ENCODE measurements at places on chromosomes 7 and 10.
A peak's percentile ranks its signal among the peaks of the same experiment; 100 is the strongest.

- DNase-seq: no peak
These were observed 572 bp downstream of the AGK start for GRCh38 chr7:141551782-141552181.

DNA sequence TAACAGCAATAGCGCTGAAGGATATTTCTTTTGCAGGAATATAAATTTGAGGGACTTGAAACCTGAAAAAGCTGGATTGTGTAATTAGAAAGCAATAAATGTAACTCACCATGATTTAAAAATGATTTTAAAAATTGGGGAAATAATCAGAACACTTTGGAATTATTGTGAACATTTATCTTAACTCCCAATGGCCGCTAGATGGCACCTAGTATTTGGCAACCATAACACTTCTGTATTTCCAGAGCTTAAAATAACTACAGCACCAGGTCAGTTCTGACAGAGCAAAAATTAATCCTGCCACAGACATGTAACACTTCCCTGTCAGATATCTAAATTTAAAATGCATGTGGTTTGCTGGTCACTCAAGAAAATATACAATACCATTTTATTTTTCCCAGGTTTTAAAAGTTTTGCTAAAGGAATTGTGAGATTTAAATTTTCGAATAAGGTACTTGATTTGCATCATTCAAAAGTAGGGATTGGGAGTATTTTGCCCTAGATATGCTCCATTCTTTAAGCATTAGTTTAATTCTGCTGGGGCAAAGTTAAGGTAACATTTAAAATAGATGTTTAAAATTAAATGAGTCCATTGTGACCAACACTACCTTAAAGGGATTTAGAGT, 144.5 kb downstream of the PPP1R3A start:
- peak; percentile 66 for DNase-seq

GRCh38 chr7:39043531-39043930, 65.8 kb downstream of the POU6F2 start:
- no peak for DNase-seq

DNA sequence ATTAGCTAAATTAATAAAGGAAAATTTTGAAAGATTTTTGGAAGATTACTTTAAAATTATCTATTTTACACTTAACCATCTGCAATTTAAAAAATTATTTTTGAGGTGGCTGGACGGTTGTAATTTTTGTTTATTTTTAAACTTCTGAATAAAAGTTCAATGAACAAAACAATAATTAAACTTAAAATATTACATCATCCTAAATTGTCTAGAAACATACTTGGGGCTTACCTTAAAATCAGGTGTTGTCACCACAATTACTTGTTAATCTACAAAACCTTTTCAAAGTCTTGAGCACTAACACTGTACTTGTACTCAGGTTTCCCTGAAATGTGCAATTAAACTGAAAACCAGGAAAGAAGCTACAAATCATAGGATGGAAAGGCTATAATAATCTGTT, 328.3 kb downstream of the NXPH1 start:
- DNase-seq: no peak

- DNase-seq: peak; percentile 50
These were observed 68.8 kb upstream of the GSDME start for GRCh38 chr7:24825931-24826661.

DNA sequence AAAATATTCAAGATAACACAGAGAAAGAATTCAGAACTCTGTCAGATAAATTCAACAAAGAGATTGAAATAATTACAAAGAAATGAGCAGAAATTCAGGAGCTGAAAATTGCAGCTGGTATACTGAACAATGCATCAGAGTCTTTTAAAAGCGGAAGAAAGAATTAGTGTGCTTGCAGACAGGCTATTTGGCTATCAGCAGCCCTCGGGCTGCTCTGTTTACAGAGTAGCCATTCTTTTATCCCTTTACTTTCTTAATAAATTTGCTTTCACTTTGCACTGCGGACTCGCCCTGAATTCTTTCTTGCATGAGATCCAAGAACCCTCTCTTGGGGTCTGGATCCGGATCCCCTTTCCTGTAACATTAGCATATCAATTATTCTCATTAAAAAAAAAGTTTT, 1040.0 kb downstream of the SORCS3 start:
- no peak for DNase-seq

DNA sequence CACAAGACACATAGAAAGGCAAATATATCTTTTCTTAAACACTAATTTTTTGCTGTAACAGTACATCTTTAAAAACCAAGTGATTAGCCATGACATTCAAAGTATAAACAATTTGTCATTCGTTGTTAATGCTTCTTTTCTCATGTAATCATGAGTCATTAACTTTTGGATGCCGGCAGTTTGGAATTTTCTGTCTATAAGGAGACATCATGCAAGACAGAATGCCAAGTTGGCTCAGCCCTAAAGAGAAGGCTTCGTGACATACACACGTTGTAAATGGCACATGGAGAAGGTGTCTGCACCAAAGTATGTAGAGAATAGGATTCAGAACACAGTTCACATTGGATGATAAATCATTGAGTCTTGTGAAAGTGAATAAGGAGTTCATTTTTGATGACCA, 35.9 kb downstream of the CCDC3 start:
- DNase-seq: no peak

- no peak for DNase-seq
These were observed 380.4 kb upstream of the SORCS1 start for GRCh38 chr10:107544706-107545520.

DNA sequence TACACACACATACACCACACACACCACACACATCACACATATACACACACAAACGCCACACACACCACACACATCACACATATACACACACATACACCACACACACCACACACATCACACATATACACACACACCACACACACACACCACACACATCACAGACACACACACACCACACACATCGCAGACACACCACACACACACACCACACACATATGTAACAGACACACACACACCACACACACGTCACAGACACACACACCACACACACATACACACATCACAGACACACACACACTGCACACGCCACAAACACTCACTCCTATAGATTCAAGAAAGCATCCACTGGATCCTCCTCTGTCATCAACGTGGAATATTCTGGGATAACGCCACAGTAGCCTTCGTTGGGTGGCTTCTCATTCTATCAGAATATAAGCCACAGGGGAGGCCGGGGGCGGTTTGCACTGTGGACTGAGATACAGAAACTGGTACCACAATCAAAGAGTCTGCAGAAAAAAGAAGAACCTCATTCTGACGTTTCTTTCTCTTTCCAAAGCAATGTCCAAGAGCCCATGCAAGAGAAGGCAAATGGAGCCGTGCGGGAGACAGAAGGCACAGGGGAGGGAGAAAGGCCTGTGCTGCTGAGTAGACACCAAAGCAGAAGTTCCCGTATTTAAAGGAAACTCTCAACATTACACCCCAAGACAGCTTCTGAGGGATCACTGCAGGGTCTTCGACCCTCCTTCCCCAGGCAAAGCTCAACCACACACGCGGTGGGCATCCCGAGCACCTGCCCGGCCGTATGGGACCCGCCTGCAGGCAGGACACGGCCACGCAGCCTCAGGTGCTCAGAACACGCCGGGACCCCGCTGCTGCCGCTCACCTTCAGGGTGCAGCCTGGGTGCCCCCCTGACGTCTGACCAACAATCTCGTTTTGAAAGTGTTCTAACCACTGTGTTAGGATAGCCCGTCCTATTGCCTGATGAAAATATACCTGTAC, 321.2 kb downstream of the DNAJB6 start:
- no peak for DNase-seq

GRCh38 chr7:111098011-111098925, 7.3 kb downstream of the LRRN3 start:
- peak; percentile 58 for DNase-seq

DNA sequence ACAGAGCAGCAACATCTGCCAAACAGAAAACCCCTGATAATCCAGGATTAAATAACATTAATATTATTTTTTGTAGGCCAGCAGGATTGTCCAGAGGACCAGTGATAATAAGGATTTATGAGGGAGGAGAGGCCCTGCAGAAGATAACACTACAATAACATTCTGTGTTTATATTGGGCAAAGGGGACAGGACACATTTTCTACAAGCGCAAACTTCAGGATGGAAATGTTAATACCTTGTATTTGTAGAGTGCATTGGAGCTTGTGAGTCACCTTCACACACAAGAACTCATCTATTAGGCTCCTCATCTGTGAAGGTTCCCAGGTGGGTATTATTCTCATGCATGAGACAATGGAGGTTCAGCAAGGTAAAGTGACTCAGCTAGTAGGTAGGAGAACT, 51.0 kb downstream of the BAMBI start:
- DNase-seq: no peak

- DNase-seq: no peak
These were observed 36.8 kb downstream of the TAS2R41 start for GRCh38 chr7:143514487-143514886.

- DNase-seq: no peak
These were observed 39.5 kb downstream of the AGK start for GRCh38 chr7:141590666-141591065.

DNA sequence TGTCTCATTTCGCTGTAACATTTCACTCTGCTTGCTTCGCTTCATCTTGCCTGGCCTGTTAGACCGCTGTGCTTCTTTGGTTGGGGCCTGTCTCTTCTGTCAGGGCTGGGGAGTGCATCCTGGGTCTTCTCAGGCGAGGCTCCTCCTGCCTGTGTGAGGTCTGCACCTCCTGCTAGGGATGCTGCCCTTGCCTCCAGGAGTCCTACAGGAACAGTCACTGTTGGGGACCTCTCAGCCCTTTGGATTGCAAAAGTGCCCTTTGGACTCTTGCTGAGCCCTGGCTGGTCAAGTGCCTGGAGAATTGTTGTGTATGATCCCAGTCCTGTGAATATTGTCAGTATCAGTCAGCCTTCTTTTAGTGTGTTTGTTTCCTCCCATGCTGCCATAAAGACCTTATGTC, 84.1 kb downstream of the MDFIC start:
- no peak for DNase-seq

DNA sequence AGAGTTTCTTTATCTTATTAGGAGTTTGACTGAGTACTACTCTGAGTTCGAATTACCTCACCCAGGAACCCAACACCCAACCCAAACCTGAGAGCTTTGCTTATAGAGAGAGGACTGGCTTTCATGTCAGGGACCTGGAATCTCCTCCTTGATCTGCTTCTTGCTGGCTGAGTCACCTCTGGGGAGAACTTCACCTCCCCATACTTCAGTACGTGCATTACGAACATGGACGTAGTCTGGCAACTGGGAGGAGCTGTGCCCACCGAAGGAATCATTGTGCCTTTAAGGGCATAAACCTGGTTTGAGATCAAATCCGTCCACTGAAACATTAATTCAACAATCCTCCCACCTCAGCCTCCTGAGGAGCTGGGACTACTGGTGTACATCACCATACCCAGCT, 12.2 kb upstream of the PSAP start:
- DNase-seq: peak; percentile 51

GRCh38 chr7:106679153-106679931, 18.4 kb upstream of the CCDC71L start:
- DNase-seq: peak; percentile 77

DNA sequence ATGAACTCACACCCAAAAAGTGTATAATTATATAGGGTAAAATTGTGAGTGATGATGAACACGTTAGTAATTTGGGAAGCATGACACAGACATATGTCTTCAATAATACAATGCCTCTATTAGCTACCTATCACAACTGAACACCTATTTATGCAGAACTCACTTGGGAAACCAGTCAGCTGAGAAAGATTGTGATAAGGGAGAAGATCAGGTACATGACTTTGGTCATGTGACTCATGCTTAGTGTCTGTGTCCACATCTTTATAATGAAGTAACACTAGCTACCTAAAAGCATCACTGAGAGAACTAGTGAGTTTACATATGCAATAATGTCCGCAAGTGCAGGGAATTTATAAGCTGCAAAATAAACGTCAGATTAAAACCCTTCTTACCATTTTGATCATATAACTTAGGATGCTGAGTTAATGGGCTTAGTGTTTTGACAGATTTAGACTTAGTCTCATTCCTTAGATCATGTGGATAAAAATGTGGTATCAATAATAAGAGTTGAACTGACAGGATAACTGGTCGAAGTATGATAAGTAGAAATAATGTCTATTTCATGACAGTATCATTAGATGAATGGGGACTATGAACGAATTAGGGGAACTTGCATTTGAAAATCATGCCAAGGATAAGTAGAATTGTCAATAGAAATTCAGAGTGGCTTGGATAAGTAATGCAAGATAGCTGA, 11.6 kb downstream of the VWDE start:
- no peak for DNase-seq

- DNase-seq: no peak
These were observed 10.2 kb downstream of the DNAJC12 start for GRCh38 chr10:67827811-67828210.

- no peak for DNase-seq
These were observed 1.4 kb downstream of the LRRC18 start for GRCh38 chr10:48938281-48938680.

- DNase-seq: no peak
These were observed 3.0 kb downstream of the NOD1 start for GRCh38 chr7:30475580-30475979.

GRCh38 chr7:134371536-134371935, 54.8 kb upstream of the SLC35B4 start:
- DNase-seq: no peak

DNA sequence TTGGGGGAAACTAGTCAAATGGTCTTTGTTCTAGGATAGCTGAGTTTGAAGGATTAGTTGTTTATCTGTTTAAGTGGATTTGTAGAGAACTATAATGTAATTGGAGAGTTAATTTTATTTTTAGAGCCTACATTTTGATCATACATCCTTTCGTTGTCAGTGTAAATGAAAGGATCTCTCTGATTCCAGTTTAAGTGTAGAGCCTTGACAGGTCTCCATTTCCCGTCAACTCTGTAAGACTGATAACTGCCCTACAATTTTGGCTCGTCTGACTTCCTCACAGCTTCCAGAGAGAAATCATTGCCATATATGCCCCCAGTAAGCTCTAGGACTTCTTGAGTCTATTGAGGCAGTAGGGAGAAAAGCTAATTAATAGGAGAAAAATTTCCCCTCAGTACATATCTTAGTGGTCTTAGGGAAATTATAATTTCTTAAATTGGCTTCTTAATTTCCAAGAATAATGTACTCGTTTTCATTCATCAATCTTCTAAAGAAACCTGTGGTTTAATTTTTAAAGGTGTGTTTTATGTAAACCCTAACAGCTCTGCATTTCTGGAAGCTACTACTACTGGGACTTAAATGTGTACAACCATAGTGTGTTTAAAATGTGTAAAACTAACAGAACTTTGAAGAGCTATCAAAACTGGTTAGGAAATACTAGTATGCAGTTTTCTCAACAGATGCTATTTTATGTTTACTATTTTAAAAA, 3.8 kb downstream of the KMT2E start:
- no peak for DNase-seq

- no peak for DNase-seq
These were observed 105.7 kb downstream of the PHTF2 start for GRCh38 chr7:77904252-77904651.

DNA sequence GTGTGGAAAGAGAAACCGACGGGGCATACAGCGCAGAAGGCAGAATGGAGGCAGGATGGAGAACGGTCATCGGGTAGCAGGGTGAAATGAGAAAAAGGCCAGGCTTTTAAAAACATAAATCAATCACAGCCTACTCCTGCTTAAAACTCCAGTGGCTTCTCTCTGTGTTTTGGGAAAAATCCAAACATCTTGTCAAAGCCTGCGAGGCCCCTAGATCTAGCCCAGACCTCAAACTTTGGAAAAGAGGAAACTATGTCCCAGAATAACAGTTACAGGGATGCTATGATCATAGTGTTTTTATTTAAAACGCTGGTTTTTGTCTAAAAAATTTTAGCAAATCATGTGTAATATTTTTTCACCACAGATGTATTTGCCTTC, 41.1 kb downstream of the PPP1R3C start:
- DNase-seq: no peak

GRCh38 chr7:25429731-25430130, 201.4 kb upstream of the NPVF start:
- DNase-seq: no peak
